ENCODE measurements at places on chromosomes 5 and 9.

DNA sequence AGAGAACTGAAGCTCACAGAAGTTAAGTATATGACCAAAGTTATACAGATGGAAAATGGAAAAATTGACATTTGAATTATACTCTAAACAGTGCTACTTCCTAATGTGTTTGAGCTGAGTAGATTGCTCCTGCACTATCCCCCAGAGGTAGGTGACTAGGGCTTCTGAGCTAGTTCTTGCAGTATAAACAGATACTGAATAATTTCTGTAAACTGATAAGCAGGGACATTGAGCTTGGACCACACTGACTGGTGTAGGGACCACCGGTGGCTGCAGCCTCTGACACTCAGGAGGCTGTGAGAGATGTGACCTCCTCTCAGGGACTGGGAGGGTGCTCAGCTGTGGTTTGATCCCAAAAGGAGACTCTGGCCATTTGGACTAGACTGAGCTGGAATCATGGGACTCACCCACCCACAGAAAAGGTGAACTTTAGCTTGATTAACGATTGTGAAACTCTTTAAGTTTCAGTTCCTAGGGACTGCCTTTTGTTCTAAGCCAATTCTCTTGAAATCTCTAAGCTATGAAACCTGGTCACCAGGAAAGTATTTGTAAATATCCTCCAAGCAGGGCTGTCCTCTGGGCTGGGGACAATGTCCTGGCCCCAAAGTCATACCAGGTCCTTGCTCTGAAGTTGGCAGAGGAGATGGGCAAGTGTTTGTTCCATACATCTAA lies 291.5 kb downstream of the SEC61B start:
- ATAC-seq = no peak

GRCh38 chr9:123957731-123958130 lies 27.8 kb upstream of the DENND1A start:
- no peak for ATAC-seq

- ATAC-seq = no peak
Measured at GRCh38 chr5:160511280-160511929, 89.8 kb downstream of the PTTG1 start.

DNA sequence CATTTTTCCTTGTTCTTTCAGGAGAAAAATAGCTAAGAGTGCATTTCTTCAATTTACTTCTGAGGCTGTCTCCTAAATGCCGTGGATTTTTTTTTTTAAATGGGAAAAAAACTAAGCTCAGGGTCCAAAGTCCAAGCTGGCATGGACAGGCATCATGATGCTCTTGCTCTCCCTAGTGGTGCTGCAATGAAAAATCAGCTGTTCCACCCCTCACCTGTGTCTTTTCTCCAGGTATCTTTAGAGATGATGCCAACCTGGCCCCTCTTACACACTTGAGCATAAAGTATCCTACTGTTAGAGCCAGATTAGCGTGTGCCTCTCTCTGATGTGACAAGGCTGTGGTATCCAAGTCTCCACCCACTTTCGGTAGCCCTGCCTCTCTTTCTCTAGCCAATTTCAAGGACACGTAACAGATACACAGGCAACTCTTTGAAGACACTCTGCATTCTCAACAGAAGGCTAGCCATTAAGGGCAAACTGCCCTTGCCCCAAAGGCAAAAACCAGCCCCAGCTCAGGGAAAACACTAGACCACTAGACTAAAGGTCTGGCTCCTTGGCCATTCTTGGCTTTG lies 208.8 kb downstream of the SAXO1 start:
- ATAC-seq = peak; percentile 72

GRCh38 chr5:135458921-135459331 lies 6.8 kb upstream of the TIFAB start:
- ATAC-seq = no peak

- no peak for ATAC-seq
Measured at GRCh38 chr5:111398013-111398412, 114.3 kb downstream of the STARD4 start.

GRCh38 chr9:37033682-37034304 lies at the start of gene PAX5:
Gene PAX5 (minus strand): TSS chr9:37034268. CDS start chr9:37034031, 237 bp downstream.
- no peak for ATAC-seq

GRCh38 chr5:5699062-5699461 lies 276.6 kb downstream of the ICE1 start:
- no peak for ATAC-seq

DNA sequence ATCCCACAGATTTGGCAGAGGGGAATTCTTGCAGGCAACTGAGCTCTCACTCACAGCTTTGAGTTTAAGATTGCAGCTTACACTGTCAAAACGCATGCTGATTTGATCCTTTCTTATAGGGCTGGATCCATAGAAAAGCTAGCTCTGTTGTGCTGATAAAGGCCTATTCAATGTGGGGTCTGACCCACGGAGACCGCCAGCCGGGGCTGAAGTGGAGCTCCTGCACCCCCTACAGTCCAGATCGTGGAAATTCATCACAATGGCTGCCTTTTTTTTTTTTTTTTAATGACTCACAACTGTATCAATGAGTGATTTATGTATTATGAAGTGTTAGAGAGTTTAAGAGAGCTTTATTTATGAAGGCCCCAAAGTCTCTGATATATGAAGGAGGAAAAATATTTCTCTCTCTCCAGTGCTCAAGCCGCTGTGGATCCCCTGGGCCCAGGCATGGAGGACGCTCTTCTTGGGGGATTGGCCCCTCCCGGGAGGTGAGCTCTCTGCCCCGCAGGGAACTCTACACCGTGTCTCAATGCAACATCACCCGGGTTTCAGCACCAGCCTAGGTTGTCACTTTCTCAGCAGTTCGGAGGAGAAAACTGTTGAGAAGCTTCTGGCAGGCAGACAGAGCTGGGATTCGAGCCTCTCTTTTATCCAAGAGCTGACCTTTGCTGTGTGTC lies 700.2 kb downstream of the IRX1 start:
- ATAC-seq = no peak

- ATAC-seq = peak; percentile 84
Measured at GRCh38 chr5:115831163-115831768, 10.1 kb downstream of the ATG12 start.

GRCh38 chr9:91017245-91017644 lies 215.6 kb downstream of the SYK start:
- ATAC-seq = no peak

DNA sequence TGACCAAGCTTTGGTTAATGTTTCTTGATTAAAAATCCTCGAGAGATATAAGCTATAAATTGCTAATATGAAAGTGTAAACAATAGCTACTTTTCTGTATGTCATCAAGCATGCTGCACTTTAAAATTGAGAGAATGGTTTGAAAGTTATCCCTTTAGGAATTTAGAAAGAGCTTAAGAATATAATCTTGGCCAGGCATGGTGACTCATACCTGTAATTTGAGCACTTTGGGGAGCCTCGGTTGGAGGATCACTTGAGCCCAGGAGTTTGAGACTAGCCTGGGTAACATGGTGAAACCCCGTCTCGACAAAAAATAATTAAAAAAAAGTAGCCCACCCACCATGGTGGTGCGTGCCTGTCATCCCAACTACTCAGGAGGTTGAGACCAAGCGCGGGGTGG lies 12.2 kb upstream of the MROH2B start:
- no peak for ATAC-seq

DNA sequence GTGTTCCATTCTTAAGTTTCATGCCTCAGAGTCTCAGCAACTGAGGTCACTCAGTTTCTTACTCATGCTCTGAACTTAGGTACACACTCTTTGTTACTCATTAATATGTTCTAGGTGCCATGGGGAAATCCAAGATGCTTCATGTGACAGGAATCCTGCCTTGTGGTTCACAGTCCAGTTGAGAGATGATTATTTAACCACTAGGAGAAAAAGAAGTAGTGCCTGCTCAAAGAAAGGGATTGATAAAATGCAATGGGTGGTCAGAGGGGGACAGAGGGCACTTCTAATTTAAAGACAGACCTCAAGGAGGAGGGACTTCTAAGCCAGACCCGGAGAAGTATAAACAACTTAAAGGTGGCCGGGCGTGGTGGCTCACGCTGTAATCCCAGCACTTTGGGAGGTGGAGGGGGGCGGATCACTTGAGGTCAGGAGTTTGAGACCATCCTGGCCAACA lies 69.0 kb downstream of the UGCG start:
- ATAC-seq = peak; percentile 80

- no peak for ATAC-seq
Measured at GRCh38 chr5:16628376-16628775, 11.6 kb upstream of the RETREG1 start.

GRCh38 chr9:129320575-129321285 lies 142.7 kb upstream of the IER5L start:
- peak; percentile 91 for ATAC-seq

GRCh38 chr5:6784481-6784880 lies 71.2 kb downstream of the TENT4A start:
- ATAC-seq = no peak

DNA sequence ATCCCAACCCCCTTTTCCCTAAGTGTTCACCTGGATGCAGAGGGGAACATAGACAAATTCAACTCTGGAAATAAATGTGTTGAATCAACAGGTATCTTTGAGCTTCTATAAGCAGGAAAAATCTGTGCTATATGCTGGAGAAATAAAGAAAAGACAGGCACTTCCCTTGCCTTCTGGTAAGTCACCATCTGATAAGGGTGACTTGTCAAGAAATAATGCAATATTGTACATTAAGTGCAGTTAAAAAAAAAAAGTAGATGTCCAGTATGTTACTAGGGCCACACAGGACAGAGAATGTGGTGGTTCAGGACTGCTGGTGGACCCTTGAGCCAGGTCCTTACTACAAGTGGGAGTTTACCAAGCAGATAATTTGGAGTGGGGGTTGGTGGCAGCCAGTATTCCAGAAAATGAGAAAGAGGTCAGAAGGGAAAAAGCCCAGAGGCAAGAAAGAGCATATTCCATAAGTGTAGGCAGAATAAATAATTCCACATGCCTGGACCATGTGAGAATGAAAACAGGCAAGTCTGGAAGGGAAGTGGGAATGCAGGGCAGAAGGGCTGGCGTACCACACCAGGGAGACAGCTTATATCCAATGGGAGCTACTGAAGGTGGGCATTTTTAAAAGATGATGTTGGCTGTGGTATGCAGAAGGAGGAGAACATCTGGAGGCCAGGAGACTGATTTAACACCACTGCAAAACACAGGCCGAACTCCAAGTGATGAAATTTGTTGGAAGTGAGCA lies 209.9 kb downstream of the SEMA5A start:
- peak; percentile 23 for ATAC-seq

- no peak for ATAC-seq
Measured at GRCh38 chr5:16906255-16906654, 29.8 kb downstream of the MYO10 start.

DNA sequence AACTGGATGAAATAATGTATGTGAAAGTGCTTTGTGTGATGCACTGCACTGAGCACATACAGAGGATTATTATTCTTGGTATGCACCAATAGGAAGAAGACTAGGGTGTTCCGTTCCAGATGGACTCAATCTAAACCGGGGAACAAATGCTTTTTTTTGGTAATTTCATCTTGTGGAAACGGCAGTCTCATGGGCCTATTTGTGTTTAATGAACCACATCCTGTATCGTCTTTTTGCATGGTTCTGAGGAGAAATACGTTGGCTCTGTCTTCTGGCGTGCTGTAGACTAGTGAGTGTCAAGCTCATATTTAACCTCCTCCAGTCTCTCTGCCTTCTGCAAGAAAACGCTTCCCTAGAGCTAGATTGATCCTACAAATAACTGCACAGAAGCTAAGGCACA lies 30.0 kb downstream of the TRIM32 start:
- no peak for ATAC-seq

GRCh38 chr9:35490155-35490909 lies 421 bp downstream of the RUSC2 start:
- ATAC-seq = peak; percentile 5

DNA sequence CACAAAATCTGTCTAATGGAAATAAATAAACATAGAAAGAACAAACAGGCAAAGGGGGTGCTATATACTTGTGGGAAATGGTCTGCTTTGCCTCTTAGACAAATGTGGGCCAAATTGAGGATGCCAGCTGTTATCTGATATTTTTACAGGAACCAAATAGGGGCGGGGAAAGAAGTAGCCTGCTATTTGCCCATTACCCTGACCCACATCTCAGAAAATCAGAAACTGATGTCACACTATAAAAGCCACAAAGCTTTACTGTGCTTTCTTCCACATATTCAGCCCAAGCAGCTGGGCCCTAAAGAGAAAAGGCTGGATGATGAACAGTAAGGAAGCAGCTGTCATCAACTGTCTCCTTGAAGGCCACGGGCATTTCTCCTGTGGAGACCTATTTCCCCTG lies 97.3 kb downstream of the ELAVL2 start:
- no peak for ATAC-seq

GRCh38 chr5:35281613-35282012 lies 51.3 kb upstream of the PRLR start:
- ATAC-seq = no peak

GRCh38 chr5:4019009-4019769 lies 423.6 kb downstream of the IRX1 start:
- no peak for ATAC-seq

- ATAC-seq = no peak
Measured at GRCh38 chr5:166595274-166595951, 1696.0 kb upstream of the WWC1 start.

GRCh38 chr5:138953387-138954256 lies 78.5 kb upstream of the LRRTM2 start:
- ATAC-seq = peak; percentile 79

- peak; percentile 83 for ATAC-seq
Measured at GRCh38 chr5:140240987-140241706, 61.8 kb downstream of the PFDN1 start.

- ATAC-seq = no peak
Measured at GRCh38 chr5:175226506-175226905, 217.5 kb downstream of the DRD1 start.

DNA sequence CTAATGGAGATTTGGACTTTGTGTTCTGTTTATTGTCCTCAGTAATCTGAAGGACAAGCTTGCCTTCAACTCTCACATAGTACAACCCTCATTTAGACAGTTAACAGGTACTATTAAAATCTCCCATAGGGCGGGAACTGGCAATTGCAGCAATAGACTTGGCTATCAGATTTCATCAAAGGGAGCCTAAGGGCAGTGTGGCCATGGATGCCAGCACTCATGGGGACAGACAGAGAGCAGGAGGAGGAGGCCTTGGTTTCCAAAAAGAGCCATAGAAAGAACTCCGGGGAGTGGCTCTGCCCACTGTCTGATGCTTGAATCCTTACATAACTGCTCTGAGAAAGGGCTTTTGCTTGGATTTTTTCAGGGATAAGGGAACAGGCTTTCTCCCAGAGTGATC lies 6.8 kb downstream of the SLC36A1 start:
- ATAC-seq = no peak

GRCh38 chr5:65854925-65855324 lies 71.5 kb upstream of the ERBIN start:
- no peak for ATAC-seq

- peak; percentile 68 for ATAC-seq
Measured at GRCh38 chr5:149129181-149129580, 12.1 kb upstream of the ABLIM3 start.

GRCh38 chr5:109516390-109516789 lies 106.6 kb upstream of the PJA2 start:
- no peak for ATAC-seq

- no peak for ATAC-seq
Measured at GRCh38 chr5:51347704-51348103, 35.5 kb upstream of the ISL1 start.

- ATAC-seq = no peak
Measured at GRCh38 chr5:137935694-137936093, 46.4 kb downstream of the PKD2L2 start.
